ENCODE measurements at places on chromosomes 2 and 18.

DNA sequence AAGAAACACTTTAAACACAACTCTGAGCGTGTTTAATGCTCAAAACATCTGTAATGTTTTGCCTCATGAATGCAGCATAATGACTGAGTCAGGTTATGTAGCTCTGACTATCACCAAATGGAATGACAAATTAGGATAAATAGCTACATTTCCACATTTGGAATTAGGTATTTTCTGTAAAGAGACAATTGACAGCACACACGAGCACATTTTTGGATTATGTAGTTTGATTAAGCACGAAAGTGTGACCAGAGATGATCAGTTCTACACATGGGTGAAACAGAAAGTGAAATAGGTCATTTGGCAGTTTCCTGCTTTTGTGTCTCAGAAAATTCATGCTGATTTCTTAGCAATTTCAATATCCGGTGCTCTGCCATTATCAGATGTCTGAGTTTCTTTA, 29.0 kb downstream of the LPIN1 start:
- DNase-seq = no peak

DNA sequence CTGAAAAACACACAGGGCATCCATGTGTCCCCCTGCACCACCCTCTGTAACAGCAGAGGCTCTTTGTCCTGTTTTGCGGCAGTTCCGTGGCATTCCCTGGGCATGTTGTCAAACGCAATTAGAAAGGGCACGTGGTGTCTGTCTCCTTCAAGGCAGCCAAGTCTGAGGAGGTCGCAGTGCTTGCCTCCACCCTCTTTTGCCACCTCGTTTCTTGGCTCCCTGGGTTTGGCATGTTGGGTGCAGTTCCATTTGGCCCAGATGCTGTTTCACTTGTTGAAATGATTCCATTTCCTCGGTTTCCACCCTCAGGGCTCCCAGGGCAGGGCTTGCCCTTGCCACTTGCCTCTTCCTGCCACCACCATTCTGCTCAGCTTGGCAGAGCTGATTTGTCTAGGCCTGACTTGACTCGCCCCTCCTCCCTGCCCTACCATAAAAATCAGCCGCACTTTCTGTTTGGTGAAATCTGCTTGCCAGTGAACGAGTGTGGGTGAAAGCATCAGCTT, 12.4 kb downstream of the CCL20 start:
- DNase-seq = no peak

GRCh38 chr2:232889876-232890401, 19.9 kb downstream of the SNORC start:
- DNase-seq = no peak

DNA sequence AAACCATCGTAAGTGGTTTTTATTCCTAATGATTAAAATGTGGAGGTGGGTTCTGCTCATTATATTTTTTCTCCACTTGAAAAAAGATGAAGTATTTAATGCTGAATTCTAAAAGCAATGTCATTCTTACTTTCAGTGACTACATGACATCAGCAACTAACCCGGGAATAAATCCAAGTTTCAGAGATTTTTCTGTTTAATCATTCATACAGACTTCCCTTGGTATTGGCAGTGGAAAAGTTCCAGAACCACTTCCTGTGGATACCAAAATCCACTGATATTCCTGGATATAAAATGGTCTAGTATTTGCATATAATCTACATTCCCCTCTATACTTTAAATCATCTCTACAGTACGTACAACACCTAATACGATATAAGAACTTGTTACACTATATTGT, 128.6 kb downstream of the ZNF532 start:
- no peak for DNase-seq

DNA sequence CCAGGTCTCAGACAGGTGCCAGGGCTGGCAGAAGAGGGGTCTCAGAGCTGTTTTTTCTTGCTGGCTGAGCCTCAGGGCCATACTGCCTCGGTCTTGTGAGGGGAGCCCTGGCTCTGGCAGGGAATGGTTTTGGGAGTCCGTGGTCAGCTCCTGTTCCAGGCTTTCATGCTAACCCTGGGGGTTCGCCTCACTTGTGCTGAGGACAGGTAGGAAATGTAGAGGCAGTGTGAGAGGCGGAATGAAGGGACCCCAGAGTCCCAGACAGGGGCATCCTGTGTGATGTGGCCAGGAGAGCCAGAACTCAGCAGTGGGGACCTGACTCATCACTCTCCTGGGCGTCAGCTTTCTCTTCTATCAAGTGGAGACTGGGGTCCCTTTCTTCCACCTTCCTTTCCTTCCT, 5.7 kb upstream of the CELF4 start:
- no peak for DNase-seq

- no peak for DNase-seq
Measured at GRCh38 chr2:224772494-224772893, 56.3 kb upstream of the CCDC195 start.

DNA sequence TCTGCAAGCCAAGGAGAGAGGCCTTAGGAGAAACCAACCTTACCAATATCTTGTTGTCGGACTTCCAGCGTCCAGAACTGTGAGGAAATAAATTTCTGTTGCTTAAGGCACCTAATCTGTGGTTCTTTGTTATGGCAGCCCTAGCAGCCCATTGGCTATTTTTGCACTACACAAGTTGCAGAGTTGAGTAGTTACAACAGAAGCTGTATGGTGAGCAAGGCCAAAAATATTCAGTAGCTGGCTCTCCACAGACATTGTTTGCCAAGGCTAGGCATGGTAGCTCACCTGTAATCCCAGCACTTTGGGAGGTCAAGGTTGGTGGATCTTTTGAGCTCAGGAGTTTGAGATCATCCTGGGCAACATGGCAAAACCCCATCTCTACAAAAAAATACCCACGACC, 27.1 kb upstream of the SCYGR1 start:
- no peak for DNase-seq

DNA sequence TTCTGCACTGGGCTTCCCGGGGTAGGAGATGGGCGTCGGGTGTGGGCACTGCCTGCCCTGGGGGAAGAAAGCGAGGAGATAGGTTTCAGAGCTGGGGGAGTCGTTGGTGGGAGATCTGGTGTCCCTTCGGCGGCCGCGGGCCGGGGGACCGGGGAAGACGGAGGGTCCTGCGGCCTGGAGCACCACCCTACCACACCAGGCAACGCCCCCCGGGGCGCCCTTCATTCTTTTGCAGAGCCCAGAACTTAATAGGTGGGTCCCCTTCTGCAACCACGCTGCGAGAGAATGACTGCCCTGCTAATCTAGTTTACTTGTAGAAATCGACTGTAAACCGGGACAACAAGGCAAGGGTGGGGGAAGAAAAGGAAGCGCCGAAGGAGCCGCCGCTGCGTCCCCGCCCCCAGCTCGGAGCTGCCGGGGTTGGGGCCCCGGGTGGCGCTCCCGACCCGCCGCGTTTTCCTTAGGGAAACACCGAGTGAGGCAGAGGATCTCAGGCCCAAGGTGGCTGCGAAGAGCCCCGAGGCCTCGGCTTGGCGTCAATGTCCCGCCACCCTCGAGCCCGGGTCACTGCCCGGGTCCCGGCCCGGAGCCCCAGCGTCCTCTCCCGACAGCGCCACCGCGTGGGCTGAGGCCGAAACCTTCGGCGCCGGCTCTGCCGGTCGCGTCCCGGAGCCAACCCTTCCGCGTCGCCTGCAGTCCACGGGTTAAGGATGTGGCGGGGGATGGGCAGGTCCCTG, 5.4 kb upstream of the SATB2 start:
- no peak for DNase-seq

DNA sequence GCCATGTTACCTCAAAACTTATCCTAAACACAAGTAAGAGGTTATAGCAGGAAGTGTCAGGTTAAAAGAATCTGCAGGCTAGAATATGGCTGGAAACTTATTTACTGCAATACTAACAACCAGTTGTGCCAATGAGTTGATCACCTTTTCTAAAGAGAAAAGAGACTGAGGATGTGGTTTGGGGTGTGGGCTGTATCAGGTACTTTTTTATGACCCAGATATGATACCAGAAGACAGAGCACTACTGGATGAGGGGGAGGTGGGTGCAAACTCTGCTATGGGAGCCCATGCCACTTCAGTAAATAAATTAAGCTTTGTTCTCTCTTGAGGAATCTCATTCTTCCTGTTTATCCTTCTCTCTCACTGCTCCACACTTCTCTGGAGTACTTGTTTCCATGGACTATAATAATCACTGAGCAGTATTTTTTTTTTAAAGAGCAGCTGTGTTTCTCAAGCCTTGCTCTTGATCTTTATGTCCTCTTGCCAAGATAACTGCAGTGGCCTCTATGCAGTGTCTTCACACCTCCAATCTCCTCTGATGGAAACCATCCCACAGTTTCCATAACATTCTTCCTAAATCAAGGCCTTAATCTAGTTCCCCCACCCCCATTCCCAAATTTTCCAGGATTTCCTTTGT, 51.2 kb upstream of the NOSTRIN start:
- DNase-seq = no peak

DNA sequence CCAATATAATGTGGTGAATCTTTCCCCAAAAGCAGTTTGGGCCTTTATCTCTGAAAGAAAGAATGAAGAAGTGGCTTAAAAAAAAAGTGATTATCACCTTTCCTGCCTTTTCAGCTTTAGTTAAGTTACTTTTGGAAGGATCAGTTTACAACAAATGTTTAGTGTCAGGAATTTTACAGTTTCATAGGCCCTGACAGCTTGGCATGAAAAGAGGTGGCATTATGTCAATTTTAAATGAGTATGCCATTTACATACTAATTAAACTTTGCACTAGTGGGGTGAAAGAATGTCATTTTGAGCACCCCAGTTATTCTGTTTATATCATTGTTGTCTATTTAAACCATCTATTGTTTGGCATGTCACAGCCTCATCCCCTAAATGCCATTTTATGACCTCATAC, 763.5 kb upstream of the FANCL start:
- DNase-seq = no peak

DNA sequence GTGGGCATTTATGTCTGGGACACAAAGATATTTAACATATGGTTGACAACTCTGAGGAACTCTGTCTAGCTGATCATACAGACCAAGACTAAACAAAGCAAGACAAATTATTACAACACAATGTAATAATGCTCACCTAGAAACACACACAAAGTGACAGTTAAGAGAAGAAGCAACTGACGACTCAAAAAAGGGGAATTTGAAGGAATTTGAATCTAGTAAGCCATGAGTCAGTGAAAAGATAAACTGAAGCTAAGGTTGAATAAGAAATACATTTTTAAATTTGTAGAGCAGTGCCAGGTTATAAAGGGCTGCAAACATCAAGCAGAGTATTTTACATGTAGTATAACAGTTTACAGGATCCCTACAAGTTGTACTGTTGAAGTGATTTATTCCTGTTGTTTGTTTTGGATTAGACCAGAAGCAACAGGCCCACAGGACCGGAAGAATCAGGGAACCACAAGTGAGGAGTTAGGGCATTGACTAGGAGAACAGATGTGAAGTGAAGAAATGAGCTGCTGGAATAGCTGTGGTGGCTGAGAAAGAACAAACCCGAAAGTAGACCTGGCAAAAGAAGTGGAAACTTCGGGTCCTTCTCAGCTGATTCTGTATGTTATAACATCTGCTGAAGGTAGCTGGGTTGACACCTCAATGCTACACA, 35.6 kb downstream of the IFIH1 start:
- no peak for DNase-seq

- no peak for DNase-seq
Measured at GRCh38 chr18:55695091-55695490, 107.1 kb upstream of the TCF4 start.

GRCh38 chr2:120905824-120906571, 170.3 kb downstream of the GLI2 start:
- no peak for DNase-seq

DNA sequence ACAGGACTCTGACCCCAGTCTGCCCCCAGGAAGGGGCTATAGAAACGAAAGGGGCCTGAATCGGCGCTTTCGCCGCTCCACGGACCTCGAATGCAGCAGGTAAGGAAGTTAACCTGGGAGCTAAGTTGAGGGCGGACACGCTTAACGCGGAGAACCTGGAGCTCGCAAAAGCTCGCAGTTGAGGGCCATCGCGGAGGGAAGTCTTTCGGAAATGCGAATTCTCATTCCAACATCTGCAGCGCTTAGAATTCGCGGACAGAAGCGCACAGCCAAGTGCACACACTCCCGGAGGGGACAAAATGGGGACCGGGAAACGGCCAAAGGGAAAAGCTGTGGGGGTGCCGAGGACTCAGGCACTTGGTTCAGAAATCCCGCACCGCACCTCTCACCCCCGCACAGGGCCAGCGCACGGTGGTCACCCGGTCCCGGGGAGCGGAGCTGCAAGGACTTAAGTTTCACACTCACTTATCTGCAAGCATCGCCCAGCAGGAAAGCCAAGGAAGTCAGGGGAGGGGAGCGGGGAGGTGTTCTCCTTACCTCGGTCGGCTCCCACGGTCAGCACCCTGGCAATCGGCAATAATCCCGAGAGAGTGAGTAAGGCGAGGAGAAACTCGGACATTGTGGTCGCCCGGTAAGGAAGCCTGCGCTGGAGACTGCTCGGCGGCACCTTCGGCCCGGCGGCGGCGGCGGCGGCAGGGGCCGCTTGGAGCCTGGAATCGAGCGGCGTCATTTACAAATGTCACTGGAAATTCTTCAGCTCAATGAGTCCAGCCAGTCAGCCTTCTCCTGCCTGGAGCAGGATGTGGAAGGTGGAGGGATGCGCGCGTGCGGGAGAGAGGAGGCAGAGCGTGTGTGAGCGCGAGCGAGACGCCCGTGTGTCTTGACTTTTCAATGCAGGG, 456 bp downstream of the LRP1B start:
- no peak for DNase-seq

- no peak for DNase-seq
Measured at GRCh38 chr2:72157871-72158771, 10.5 kb upstream of the CYP26B1 start.

GRCh38 chr2:195613922-195614321, 43.1 kb upstream of the SLC39A10 start:
- DNase-seq = no peak

DNA sequence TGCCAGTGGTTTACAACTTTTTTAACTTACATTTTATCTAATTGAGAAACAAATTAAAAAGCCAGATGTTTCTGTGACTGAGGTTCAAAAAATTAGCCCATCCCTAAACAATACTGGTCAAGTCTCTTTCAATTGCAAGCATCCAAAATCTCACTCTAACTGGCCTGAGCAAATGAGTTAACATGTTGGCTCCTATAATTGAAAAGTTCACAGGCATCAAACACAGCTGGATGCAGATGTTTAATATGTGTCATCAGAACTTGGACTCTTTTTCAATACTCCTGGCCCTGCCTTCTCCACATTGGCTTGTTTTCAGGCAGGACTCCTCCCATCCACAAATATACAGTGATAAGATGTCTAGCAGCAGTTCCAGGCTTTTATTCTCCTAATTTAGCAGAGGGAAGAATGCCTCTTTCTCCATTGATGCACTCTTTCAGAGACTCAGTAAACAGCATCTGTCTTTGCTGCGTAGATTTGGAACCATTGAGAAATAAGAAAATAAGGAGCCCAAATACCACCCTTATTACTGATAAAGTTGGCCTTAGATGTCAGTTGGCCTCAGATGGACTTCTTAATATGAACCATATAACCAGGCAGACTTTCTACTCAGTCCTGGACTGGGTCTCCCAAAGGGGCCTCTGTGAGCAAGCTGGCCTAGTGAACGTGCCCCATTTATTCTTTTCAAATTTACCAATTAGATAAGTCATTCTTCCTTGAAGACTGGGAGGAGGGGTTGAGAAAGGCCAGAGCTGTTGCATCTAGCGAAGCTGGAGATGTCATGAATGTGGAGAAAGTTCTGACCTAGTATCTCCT, 30.4 kb upstream of the FN1 start:
- DNase-seq = no peak

GRCh38 chr2:9554921-9555296, 721 bp downstream of the ADAM17 start:
- no peak for DNase-seq

GRCh38 chr2:210954386-210954907, 398.0 kb downstream of the CPS1 start:
- DNase-seq = no peak

Data from cortex of kidney (tissue), 1 donor.